ENCODE measurements at places on chromosomes 6 and 20.

GRCh38 chr6:5679270-5679669 lies 327.5 kb downstream of the NRN1 start:
- no peak for DNase-seq

GRCh38 chr20:57170343-57170742 lies 96.1 kb downstream of the BMP7 start:
- no peak for DNase-seq

- DNase-seq = no peak
Observed at GRCh38 chr6:166946125-166946524, 10.2 kb downstream of the RNASET2 start.

DNA sequence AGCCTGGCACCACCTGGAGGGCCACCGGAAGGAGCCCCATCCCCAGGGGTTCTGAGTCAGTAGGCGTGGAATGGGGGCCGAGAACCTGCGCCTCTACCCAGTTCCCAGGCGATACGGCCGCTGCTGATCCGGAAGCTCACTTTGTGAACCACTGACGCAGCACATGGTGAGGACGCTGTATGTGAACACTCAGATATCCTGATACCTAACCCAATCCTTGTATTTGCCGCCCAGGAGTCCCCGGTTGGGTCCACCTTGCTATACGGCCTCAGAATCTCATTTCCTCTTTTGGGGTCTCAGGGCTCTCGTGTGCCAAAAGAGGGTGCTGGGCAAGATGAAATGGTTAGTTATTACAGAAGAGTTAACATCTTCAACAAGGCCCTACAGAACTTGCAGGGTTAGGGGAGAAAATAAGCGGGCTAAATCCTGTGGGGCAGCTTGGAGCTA lies 604 bp upstream of the RAB5IF start:
- DNase-seq = peak; percentile 59

- no peak for DNase-seq
Observed at GRCh38 chr6:6317825-6318733, 2.4 kb downstream of the F13A1 start.

- DNase-seq = no peak
Observed at GRCh38 chr6:81331526-81331925, 421.0 kb downstream of the TENT5A start.

DNA sequence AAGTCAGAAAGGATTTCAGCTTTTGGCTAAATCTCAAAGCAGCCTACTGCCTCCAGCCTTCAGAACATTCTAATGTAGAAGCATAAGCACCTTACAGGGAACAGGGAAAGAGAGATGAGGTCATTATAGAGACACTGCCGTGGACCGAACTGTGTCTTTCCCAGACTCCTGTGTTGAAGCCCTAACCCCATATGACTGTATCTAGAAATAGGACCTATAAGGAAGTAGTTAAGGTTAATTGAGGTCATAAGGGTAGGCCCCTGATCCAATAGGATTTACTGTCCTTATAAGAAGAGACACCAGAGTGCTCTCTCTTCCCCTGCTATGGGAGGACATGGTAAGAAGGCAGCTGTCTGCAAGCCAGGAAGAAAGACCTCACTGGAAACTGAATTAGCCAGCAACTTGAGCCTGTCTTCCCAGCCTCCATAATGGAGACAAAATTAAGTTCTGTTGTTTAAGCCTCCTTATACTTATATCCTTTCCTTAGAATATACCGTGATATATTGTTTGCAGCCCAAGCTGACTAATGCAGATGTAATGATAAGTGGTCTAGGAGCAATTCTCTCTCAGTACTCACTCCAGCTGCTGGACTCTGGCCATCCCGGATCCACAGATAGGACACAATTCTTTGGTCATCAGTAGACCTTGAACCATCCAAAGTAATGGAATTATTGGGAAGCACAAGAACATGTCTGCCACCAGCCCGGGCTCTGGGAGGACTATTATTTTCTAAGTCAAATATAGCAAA lies 71.4 kb downstream of the ALDH5A1 start:
- DNase-seq = no peak

- no peak for DNase-seq
Observed at GRCh38 chr6:142952614-142953013, 7.6 kb upstream of the HIVEP2 start.

GRCh38 chr6:121042766-121043165 lies 291.5 kb downstream of the TBC1D32 start:
- DNase-seq = no peak

DNA sequence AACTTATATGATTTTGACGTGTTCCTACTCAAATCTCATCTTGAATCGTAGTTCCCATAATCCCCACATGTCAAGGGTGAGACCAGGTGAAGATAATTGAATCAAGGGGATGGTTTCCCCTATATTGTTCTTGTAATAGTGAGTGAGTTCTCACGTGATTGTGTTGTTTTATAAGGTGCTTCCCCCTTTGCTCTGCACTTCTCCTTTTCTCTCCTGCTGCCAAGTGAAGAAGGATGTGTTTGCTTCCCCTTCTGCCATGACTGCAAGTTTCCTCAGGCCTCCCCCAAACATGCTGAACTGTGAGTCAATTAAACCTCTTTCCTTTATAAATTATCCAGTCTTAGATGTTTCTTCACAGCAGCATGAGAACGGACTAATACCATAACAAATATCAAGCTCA lies 83.2 kb downstream of the MANEA start:
- DNase-seq = no peak

DNA sequence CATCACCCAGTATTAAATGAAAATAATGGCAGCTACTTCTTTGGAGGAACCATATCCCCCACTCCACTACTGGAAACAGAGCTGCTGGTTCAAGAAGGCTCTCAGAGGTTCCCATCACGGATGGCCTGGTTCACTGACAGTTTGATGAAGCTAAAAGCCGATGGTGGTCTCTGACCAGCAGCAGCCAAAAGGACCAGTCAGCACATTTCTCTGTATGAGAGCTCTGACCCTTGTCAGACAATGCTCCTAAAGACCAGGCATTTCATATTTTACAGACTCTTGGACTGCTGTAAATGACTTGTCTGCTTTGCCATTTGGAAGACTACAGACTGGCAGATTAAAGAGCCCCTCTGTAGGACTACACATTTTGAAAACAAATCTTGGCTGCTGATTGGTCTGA lies 16.6 kb downstream of the PRKN start:
- no peak for DNase-seq

- DNase-seq = no peak
Observed at GRCh38 chr6:149217466-149217888, 100.0 kb upstream of the TAB2 start.

- no peak for DNase-seq
Observed at GRCh38 chr20:5973172-5973571, 22.7 kb downstream of the MCM8 start.

GRCh38 chr6:146990821-146991798 lies 213.1 kb upstream of the STXBP5 start:
- no peak for DNase-seq

DNA sequence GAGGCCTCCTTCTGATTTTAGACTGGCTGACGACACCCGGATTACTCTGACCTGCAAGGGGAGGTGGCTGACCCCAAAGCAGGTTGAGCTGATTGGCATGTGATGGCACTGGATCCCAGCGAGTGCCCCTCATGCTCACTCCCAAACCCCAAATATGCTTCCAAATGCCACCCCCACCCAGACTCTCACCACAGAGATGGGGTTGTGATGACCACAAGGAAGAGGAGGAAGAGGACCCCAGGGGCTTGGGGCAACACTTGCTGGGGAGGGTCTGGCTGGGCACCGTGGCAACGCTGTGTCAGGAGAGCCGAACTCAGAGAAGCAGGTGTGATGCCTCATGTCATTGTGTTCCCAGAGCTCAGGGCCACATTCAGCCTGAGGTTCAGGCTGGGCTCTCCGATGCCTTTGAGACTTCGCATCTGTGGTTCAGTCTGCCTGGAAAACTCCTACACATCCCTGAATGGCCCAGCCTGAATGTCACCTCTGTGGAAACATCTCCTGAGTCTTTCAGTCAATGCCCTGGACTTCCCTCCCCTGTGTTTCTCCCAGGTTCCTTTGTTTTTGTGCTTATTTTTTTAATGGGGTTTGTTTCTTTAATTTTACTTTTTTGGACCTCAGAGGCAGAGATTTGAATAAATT lies 169.1 kb upstream of the PMEPA1 start:
- DNase-seq = no peak
